ENCODE measurements at places on chromosomes 6 and 20.

DNA sequence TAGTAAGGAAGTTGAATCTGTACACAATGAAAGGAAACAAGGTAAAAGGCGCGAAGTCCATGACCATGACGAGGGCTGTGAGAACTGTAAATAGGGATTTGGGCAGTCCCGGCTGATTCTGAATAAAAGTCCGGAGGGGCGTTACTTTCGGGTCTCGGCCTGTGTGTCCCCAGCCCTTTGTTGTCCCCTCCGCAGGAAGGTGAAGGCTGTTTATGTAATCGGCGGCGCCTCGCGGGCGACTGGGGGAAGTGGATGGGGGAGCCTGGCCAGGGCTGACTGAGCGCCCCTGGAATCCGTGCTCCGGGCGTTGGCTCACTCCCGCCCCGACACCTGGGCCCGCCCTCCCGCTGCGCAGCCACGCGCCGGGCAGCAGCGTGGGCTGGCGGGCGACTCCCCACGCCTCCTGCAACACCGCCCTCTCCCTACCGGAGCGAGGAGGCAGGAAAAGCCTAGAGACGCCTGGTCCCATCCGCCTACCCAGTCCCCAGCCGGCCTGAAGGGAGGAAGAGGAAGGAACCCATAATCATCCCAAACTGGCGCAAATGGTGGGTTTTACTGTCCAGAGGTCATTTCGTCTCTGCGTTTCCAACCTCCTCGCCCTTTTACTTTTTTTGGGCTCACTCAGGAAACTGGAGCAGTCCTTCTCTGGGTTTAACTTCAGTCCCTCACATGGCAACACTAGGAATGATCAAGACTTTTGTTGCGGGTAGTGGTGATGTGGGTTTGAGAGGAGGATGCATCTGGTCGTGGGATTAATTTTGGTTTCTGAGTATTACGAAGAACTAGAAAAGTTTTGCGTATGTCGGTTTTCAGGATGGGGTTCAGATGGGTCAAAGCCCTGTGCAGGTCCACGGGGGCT lies 12.1 kb downstream of the TRIM31 start:
- DNase-seq: no peak

GRCh38 chr6:131001945-131002660 lies 60.9 kb downstream of the EPB41L2 start:
- DNase-seq: no peak

GRCh38 chr20:59127839-59128238 lies 35.8 kb upstream of the ZNF831 start:
- no peak for DNase-seq

DNA sequence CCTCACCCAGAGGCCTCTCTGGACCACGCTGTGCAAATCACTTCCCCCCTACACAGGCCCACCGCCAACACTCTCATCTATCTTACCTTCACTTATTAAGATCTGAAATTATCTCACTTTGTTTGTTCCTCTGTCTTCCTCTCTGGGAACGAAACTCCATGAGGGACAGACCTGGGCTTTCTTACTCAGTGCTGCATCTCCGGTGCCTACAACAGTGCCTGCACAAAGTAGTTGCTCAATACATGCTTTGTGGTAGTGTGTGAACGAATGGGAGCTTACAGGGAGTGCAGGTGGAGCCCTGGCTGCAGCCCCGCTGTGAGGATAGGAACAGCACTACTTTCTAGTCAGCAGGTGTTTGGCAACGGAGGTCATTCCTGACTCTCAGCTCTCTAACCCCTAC lies 5.3 kb downstream of the CASS4 start:
- no peak for DNase-seq

DNA sequence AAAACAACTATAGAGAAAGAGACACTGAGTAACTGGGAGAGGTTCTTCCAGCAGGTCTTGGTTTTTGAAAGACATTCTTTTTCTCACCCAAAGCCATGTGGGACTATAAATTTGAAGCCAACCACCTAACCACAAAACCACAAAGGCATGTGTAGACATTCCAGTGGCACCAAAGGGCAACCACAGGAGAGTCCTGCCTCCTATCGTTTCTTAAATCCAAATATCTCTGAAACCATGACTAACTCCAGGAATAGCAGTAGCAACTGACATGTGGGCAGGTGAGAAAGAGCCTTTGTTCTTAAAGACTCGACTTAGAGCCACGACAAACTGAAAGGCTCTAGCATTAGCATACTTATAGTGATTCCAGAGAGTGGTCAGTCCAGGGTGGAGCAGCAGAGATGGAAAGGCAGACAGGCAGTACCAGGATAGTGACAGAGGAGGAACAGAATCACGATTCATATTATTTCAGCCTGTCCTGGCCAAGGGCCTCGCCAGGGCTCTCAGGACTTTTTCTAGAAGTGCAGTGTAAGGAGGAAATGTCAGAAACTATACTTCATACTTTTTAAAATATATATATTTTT lies 9.4 kb upstream of the COL9A1 start:
- DNase-seq: no peak

DNA sequence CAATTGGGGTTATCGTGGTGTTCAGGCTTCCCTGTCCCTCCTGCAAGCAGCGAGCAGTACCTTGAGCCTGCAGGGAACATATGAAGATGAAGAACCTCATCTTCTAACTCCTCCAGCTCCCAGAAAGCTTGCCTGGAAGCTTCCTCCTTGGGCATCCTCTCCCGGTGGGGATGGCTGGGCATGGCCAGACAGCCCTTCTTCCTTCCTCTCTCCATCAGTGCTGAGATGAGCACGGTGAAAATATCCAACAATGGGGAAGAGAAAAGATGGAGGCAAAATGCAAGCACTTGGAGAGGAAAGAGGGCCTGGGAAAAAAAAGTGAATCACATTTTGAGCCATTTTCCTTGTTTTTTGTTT lies 107.7 kb upstream of the FOXA2 start:
- DNase-seq: no peak

DNA sequence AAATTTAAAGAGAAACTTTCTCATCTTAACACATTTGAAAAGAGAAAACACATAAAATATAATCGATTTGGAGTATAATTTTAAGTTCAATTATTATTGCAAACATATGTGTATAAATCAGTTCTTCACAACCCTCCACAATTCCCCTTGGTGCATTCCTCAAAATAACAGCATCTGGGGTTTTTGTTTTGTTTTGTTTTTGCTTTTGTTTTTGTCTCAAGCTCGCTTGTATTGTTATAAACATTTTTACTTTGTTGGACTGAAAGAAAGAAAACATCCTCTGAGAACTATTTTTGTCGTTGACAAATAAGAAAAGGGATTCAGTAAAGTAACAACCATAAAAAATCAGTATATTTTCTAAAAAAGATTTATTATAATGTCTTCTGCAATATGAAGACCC lies 60.2 kb upstream of the HIVEP1 start:
- no peak for DNase-seq

DNA sequence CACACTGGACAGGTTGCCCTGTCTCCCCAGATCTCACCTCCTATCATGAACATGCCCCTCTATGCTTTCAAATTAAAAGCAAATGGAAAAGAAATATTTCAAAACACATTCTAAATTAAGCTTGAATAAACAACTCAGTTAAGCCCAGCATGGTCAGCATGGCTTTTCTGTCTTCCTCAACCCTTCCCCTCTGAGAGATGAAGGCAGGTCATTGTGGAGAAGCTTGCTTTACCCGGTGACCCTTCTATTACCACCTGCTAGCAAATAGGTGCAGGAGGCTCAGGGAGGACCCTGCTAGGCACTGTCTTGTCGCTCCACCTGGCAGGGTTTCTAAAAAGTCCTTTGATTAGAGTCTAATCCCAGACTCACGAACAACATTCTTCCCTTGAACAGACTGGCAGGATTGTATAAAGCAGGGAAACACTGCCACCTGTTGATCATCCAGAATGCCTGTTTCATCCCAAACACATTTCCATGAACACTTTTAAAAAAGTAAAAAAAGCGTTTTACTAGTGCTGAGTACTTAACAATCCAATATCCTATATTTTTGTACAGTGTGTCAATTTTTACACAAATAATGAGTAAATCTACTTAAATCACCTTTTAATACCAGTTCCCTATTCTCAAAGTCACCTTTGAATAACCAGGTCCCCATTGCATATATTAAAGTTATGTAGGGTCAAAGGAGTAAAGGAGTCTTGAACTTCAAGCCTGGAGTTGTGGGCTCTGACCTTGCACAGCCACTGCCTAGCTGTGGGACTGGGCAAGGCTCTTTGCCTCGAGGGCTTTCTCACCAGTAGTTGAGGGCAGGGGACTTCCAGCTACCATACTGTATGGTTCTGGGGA lies 75.5 kb downstream of the GPR6 start:
- DNase-seq: peak; percentile 31

GRCh38 chr6:91149956-91150705 lies 563.3 kb upstream of the MAP3K7 start:
- DNase-seq: no peak

DNA sequence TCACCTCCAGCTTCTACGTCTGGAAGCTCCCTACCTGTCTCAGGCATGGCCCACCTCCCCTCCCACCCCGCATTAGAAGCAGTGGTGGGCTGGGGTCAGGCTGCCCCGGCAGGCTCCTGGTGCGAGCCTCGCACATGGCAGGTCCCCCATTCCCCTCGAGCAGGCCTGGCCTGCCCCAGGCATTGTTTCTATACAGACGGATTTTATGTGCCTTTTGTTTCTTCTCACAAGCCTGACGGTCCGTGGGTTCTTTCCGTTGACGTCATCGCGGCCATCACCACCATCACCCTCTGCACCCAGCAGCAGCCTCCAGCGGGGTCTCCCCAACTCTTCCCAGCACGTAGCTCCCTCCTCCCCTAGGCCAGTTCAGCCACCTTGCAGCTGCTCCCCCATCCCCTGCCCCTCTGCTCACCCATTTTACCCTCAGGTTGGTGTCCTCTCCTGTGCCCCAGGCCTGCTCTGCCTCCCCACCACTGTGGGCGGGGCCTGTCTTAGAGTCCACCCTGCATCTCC lies 4.6 kb downstream of the CST7 start:
- no peak for DNase-seq

GRCh38 chr6:83231146-83231545 lies 38.0 kb downstream of the RWDD2A start:
- no peak for DNase-seq

DNA sequence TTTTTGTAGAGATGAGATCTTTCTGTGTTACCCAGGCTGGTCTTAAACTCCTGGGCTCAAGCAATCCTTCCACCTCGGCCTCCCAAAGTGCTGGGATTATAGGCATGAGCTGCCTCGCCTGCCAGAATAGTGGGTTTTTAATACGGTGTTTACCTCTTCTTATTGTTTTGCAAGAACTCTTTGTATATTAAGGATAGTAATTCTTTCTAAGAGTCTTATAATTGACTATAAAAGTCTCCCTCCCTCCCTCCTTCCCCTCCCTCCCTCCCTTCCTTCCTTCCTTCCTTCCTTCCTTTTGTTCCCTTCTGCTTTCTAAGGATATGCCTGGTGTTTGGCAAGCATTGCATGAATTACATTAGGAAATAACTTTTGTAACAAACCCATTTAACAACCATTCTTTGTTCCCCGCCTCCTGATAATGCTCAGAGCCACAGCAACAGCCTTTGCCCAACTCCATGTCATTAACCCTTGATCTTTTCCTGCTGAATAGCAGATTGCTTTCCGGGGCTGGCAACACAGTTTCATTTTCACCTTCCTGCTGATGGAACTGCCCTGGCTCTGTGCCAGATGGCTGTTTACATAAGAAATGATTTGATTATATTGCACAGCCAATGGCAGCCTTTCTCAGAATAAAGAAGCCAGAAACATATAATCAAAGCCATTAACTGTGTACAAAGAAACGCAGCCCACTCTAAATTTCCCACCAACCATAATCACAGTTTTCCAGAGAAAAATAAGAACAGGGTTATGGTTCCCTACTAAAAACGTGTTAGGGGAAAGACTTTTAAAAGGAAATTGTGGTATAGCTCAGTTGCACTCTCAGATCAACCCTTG lies 143.7 kb upstream of the PTPN1 start:
- DNase-seq: peak; percentile 80

DNA sequence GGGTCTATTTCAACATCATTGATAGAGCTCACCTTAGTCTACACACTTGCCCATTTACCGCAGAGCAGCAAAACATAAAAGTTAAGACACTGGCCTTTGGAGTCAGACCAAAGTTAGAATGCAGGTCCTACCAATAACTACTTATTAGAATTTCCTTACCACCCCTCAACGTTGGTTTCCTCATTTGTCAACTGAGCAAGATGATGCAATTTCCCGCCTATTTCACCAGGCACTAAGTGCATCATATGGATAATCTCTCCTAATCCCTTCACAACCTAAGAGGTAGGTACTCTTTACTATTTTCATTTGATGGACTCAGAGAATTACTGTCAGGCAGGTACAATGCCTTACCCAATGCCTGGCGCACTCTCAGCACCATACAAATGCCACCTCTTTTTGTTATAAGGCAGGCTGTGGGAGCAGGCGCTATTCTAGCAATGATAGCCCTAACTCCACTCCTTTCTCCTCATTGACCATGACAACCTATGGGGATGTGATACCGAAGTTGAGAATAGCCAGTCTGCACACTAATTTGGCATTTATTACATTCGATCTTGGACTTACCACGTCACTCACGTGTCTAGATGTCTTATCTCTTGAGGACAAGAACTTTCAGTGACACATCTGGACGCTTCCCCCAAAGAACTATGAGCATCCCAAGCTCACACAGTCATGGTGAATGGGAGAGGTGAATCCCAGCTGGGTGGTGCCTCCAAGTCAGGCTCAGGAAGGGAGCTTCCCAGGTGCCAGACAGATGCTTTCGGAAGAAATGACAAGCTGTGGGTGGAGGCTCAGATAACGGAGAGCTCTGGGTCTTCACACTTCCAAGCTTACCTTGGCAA lies 128.1 kb upstream of the STMND1 start:
- no peak for DNase-seq

All from renal cortex interstitium (tissue), 15 donors.